Lower leg skin (tissue), 4 donors: ENCODE measurements at places on chromosomes 1 and 21.

GRCh38 chr21:17673261-17674020 is 60.7 kb upstream of the BTG3 start:
- DNase-seq: no peak

DNA sequence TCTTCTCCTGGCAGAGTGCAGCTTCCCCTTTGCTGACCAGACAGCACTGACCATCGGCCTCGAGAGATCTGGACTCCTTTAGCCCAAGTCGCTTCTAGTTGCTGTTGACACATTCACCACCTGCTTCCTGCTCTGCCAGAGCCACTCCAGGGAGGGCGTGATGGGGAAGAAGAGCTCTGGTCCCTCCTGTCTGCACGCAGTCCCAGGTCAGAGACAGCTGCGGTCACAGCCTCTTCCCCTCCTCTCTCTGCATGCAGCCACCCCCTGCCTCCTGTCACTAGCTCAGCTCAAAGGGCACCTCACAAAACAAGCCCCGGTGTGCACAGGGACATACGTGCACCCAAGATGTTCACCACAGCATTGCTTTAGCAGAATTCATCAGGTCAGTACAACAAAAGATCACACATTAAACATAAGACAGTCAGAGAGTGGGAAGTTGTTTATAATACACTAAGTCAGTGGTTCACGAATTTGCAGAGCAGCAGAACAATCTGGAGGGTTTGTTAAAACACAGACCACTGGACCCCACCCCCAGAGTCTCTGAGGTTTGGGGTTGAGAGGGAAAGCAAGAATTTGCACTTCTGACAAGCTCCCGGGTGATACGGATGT is 132.9 kb downstream of the SYF2 start:
- DNase-seq: no peak

DNA sequence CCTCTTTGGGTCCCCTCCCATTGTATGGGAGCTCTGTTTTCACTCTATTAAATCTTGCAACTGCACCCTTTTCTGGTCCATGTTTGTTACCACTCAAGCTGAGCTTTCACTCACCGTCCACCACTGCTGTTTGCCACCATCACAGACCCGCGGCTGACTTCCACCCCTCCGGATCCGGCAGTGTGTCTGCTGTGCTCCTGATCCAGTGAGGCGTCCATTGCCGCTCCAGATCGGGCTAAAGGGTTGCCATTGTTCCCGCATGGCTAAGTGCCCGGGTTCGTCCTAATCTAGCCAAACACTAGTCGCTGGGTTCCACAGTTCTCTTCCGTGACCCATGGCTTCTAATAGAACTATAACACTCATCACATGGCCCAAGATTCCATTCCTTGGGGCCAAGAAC is 157.2 kb downstream of the SEC16B start:
- DNase-seq: no peak

- DNase-seq: no peak
These were observed 18.3 kb downstream of the GPR137B start for GRCh38 chr1:236160540-236161127.

- no peak for DNase-seq
These were observed 12.4 kb downstream of the TNFRSF8 start for GRCh38 chr1:12075195-12076114.

DNA sequence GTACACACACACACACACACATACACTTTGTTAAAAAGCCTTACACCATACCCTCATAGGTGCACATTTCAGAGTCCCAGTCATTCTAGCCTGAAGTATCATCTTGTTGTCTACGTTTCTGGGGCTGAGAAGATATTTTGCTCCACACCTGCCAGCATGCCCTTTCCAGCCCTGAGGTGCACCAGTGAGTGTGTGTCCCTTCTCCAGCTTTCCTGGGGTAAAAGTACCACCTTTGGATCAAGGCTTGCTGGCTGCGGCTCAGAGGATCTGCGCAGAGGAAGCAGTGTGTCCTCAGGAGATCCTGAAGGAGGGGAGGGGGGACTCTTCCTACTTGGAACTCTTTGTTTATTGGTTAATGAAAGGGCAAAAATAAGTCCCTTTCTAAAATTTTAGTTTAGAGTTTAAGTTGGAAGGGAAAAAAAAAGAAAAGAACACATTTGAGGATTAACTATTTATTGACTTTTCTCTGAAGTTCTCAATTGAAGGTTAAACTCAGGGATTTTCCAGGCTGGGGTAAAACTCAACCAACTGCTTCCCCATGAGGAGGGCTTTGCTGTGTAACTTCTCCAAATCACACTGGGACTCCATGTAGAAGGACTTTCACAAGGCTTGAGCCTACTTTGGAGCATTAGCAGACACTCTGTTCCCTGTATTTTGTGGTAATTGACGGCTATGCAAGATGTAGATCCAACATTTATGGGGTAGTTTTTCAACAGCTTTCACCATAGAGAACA is 200.3 kb upstream of the SGIP1 start:
- no peak for DNase-seq

DNA sequence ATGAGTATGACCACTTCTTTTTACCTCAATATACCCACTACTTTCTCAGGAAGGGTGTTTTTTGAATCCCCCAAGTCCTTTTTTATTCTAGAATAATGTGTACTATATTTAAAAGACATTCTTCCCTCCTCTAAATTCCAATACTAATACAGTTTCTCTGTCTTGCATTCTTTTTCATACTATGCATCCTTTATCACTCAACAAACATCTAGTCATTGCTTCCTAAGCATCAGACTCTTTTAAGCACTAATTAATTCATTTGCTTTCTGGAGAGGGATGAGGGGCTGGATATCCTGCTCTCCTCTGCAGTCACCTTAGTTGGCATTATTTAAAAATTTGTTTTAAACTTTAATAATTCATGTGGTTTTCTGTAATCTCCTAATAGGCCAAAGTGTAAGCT is 838.8 kb downstream of the KCNT2 start:
- DNase-seq: no peak

- no peak for DNase-seq
These were observed 37.9 kb upstream of the EEIG2 start for GRCh38 chr1:108521990-108522393.

- no peak for DNase-seq
These were observed 92.1 kb downstream of the MAB21L3 start for GRCh38 chr1:116203181-116203723.

GRCh38 chr1:100109554-100110066 is 23.1 kb downstream of the SASS6 start:
- DNase-seq: no peak

GRCh38 chr1:204991342-204991844 is 51.6 kb upstream of the CNTN2 start:
- no peak for DNase-seq

DNA sequence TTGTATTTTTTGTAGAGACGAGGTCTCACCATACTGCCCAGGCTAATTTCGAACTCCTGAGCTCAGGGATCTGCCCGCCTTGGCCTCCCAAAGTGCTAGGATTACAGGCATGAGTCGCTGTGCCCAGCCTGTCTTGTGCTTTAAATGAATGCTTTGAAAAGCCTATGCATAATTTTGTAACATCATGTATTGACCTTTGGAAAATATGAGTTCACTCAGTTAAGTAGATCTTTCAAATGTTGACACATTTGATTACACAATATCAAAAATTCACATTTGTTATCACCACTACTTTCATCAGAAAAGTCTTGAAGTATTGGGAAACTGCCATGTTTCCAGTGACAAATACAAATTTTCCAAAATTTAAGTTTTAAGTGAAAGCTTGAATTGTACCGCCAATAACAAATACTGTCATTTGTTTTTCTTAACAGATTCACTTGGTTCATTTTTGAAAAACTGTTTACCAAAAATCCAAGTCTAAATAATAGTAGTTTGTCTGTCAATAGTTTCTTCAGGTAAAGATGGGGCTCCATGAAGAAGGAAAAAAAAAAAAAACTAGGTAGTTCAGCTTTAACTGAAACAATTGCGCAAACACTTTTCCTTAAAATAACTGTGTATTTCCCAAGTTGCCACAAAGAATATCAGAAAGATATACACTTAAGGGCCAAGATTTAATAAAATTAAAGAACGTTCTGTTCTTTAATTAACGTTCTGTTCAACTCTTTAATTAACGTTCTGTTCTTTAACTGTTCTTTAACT is 233.2 kb upstream of the NR5A2 start:
- DNase-seq: no peak

- DNase-seq: no peak
These were observed 9.2 kb downstream of the DDI2 start for GRCh38 chr1:15626269-15626950.

- DNase-seq: no peak
These were observed 190.2 kb upstream of the PALMD start for GRCh38 chr1:99455760-99456159.

DNA sequence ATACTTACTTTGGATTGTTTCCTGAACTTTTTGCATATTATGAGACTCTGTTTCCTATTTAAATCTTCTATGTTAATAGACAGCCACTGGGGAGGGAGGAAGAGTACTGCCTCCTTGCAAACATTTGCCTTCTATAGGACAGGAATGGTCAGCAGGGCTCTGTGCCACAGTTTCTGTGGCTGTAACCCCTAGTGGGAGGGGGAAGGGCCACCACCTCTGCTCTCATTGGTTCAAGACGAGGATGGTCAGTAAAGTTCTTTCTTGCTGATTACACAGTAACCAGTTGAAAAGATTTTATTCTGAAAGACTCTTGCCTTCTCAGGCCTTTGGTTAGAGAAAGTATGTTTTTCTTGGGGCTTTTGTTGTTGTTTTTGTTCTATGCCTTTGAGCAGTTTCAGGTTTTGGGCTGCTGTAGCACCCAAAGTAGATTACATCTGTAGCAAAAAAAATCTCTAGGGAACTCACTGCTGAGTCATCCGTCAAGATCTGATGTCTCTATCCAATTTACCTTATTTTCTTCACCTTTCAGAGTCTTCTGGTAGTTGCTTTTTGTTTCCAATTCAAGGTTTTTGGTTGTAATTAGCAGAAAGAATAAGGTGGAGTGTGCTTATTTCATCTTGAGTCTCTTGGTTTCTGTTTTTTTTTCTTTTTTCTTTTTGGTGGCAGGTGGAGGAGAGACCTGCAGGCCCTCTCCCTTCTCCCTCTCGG is 23.1 kb downstream of the SLC35A3 start:
- DNase-seq: no peak

DNA sequence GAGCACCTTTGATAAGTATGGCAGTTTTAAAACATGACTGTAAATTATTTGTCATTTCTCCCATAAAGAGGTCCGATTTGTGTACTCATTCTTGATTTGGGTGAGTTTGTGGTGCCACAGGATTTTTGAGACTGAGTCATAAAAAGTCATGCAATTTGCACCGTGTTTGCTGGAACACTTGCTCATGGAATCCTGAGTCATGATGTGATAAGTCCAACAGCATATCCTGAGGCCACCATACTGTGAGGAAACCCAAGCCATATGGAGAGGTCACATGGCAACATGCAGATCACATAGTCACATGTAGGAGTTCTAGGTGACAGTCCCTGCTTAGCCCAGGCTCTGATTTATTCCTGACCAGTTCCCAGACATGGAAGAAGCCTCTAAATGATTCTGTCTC is 40.8 kb upstream of the PRRX1 start:
- no peak for DNase-seq

GRCh38 chr1:178310685-178311105 is 186.1 kb downstream of the CLEC20A start:
- no peak for DNase-seq

DNA sequence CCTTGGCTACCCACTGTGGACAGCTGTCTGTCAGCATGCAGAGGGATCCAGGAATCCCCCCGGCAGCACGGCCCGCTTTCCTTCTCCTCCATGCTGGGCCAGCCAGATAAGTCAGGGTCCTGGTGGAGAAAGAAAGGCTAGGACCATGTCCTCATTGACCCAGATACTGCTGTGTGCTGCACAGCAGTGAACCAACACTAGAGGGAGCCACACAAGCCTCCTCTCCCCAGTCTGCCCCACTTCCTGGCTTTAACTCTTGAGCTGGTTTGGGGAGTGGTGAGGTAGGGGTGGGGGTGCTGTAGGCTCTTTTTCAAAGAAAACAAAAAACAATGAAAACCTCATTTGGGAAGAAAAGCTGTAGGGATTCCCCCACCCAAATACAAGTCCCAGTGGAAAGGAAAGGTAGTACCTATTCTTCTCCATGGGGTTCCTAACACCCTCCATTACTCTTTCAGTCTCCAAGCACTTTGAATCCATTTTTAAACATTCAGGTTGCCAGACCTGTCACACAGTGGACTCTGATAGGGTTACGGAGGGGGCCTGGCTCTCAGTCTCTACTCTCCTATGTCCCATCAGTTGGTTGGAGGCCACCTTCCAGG is 84.9 kb upstream of the CD1D start:
- DNase-seq: no peak

- peak; percentile 33 for DNase-seq
These were observed 15.2 kb downstream of the GPR161 start for GRCh38 chr1:168121401-168122011.

DNA sequence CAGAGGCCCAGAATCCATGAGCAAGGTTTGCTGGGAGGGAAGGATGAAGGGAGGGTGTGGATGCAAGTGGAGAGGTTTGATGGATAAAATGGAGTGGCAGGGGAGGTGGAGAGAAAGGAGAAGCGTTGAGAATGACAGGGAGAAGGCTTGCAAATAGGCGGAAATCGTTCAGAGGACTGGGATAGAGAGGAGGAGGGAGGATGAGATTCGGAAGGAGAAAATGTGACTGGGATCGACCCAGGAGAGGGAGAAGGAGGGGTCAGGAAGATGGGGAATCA is 376 bp downstream of the AVPR1B start:
- DNase-seq: no peak

- no peak for DNase-seq
These were observed 576.6 kb downstream of the ADGRL2 start for GRCh38 chr1:82377201-82377884.

DNA sequence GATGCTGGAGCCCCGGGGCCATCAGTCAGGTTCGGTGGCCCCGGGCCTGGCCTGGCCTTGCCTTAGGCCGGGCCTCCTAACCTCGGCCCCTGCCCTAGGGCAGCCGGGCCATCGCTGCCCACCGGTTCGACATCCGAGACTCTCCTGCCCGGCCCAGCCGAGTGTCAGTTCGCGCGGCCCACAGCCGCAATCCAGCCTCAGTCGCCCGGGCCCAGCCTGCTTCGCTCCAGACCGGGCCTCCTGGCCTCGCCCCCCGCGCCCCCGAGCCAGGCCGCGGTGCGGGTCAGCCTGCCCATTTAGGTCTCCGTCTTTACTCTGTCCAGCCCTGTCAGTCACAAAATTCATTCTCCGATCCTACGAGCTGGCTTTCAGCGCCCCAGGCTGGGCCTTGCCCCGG is 777 bp downstream of the LRRC41 start:
- no peak for DNase-seq
